ENCODE measurements at places on chromosomes 4 and X.

GRCh38 chr4:25223802-25224375, 9.9 kb upstream of the PI4K2B start:
- peak; percentile 33 for DNase-seq

DNA sequence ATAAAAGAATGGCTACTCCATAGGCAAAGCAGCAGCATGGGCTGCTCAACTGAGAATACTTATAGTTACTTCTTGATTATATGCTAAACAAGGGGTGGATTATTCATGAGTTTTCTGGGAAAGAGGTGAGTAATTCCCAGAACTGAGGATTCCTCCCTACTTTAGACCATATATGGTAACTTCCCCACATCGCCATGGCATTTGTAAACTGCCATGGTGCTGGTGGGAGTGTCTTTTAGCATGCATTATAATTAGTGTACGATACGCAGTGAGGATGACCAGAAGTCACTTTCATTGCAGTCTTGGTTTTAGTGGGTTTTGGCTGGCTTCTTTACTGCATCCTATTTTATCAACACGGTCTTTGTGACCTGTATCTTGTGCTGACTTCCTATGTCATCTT, 141.5 kb downstream of the MAGEB17 start:
- no peak for DNase-seq

- no peak for DNase-seq
Observed at GRCh38 chr4:38309471-38309870, 349.3 kb downstream of the PTTG2 start.

GRCh38 chrX:72470532-72471223, 102.0 kb downstream of the HDAC8 start:
- DNase-seq = no peak

- no peak for DNase-seq
Observed at GRCh38 chrX:129769467-129770154, 10.1 kb upstream of the SASH3 start.

- DNase-seq = no peak
Observed at GRCh38 chr4:149690726-149691125, 124.9 kb downstream of the IQCM start.

- no peak for DNase-seq
Observed at GRCh38 chr4:101103381-101104142, 243.8 kb downstream of the PPP3CA start.
